ENCODE measurements at places on chromosomes 12 and 14.

DNA sequence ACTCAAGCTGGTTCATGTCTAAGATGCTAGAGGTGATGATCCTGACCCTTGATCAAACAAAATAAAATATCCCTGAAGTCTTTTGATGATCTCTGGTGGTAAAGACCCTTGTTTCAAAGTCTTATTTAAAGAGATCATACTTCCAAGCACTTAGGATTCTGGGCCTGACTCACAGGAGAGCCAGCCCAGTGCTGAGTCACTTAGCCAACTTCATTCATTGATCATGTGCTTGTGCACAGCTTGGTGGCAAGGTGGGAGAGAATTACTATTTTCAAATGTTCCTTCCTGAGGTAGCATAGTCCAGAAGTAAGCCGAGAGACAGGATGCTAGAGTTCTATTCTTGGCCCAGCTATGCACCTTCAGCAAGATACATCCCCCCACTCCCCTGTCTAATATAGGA is 40.6 kb downstream of the SCN8A start:
- DNase-seq = no peak

DNA sequence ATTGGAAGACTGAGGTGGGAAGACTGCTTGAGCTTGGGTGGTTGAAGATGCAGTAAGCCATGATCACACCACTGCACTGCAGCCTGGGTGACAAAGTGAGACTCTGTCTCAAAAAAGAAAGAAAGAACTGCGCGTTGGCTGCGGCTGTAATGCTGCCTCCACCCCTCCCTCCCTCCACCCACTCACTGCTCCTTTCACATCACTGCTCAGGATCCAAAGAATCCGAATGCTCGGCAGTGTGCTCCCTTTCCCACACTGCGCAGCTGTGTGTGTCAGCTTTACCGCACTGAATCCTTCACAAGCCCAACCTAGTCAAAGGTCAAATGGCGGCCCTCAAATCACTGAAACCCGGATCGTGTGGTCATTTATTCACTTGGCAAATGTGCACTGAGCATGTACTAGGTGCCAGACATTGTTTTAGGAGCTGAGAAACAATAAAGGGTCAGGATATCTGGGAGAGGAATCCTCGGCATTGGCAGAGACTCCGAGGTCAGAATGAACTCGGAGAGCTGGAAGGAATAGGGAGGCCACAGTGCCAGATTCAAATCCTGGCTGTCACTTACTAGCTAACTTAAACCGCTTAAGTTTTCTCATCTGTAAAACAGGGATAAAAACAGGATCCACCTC is 11.5 kb upstream of the TDRD9 start:
- DNase-seq = no peak

- no peak for DNase-seq
These were observed 74.5 kb downstream of the LRRC74A start for GRCh38 chr14:76900682-76901081.

DNA sequence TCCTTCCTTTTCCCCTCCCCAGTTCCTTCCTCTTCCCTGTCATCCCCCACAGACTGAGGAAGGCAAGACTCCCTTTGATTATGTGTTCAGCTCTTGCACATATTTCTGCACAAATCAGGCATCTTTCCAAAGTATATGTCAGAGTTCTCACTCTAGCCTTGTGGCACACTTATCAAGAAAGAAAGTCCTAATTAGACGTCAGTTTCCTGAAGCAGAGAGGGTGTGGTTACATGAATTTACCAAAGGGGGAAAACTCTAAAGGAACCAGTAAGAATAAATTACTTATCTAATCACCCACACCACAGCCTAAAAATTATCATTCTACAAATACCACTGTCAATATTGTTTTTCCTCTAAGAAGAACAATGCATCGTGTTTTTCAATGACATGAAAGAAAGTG is 120.7 kb upstream of the GRIP1 start:
- DNase-seq = no peak

GRCh38 chr14:29674566-29675285 is 252.9 kb downstream of the PRKD1 start:
- DNase-seq = no peak

Data from fibroblast of skin of left quadriceps (primary cell).